ENCODE measurements at places on chromosomes 2 and 18.
A peak's percentile ranks its signal among the peaks of the same experiment; 100 is the strongest.

GRCh38 chr2:197960786-197961185 is 156.4 kb downstream of the PLCL1 start:
- DNase-seq: no peak

DNA sequence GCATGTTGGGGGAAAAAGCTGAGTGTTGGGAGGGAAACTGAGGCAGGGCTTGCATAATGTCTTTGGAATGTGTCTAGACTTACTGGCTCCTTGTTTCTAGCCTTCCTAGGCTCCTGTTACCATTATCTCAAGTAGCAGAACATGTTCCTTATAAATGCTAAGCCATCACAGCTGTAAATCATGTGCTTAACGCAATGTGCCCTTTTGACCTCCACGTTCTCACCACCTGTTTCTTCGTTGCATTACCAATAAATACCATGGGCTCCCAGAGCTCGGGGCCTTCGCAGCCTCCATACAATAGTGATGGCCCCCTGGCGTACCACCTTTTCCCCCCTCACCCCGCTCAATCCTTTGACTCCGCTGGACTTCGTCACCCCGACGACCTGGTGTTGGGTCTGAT is 54.0 kb upstream of the CWC22 start:
- no peak for DNase-seq

GRCh38 chr18:5543036-5543680 is 639 bp downstream of the EPB41L3 start:
- DNase-seq: no peak

- peak; percentile 50 for DNase-seq
Measured at GRCh38 chr2:134207589-134208209, 46.2 kb upstream of the MGAT5 start.

GRCh38 chr2:230564805-230565779 is 147.6 kb upstream of the CAB39 start:
- no peak for DNase-seq

- no peak for DNase-seq
Measured at GRCh38 chr2:203928849-203929248, 7.7 kb upstream of the ICOS start.

All from activated CD8-positive, alpha-beta memory T cell treated with anti-CD3 and anti-CD28 coated beads for 1 hour (primary cell).